ENCODE measurements at places on chromosomes 13 and 19.

GRCh38 chr19:35811317-35812219, 1.1 kb downstream of the PRODH2 start:
- DNase-seq = no peak

- DNase-seq = no peak
Measured at GRCh38 chr19:31326329-31327028, 22.8 kb downstream of the TSHZ3 start.

GRCh38 chr13:32323912-32324311, 8.6 kb downstream of the BRCA2 start:
- peak; percentile 29 for DNase-seq

- no peak for DNase-seq
Measured at GRCh38 chr19:40217027-40217810, 965 bp downstream of the TTC9B start.

GRCh38 chr19:31354316-31354715, 5.1 kb upstream of the TSHZ3 start:
- DNase-seq = no peak

DNA sequence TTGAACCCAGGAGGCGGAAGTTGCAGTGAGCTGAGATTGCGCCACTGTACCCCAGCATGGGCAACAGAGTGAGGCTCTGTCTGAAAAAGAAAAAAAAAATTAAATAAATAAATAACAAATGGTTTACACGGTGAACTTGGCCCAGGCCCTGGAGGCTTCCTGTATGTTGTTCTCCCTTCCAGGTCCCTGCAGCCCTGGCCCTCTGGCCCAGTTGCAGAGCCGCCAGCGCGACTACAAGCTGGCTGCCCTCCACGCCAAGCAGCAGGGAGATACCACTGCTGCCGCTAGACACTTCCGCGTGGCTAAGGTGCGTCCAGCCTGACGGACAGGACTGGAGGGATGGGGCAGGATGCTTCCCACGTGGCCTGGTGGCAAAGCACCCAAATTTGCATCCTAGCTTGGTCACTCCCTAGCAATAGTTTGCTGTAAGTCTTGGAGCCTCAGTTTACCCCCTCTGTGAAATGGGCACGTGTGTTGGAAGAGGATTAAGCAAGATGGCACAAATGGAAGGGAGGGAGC, 11.9 kb downstream of the CC2D1A start:
- DNase-seq = no peak

DNA sequence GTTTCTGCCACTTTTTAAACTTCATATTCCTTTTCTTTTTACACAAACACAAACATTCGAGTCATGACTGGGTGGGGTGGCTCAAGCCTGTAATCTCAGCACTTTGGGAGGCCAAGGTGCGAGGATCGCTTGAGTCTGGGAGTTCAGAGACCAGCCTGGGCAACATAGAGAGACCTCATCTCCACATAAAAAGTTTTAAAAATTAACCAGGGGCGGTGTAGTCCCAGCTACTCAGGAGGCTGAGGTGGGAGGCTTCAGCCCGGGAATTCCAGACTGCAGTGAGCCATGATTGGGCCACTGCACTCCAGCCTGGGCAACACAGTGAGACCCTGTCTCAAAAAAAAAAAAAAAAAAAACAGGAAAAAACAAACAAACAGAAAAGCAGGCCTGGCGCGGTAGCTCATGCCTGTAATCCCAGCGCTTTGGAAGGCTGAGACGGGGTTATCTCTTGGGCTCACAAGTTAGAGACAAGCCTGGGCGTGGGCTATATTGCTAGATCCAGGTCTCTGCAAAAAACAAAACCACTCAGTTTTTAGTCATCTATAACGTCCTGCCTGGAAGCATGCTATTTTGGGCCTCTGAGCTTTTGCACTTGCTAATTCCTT, 583 bp upstream of the BAX start:
- DNase-seq = no peak

DNA sequence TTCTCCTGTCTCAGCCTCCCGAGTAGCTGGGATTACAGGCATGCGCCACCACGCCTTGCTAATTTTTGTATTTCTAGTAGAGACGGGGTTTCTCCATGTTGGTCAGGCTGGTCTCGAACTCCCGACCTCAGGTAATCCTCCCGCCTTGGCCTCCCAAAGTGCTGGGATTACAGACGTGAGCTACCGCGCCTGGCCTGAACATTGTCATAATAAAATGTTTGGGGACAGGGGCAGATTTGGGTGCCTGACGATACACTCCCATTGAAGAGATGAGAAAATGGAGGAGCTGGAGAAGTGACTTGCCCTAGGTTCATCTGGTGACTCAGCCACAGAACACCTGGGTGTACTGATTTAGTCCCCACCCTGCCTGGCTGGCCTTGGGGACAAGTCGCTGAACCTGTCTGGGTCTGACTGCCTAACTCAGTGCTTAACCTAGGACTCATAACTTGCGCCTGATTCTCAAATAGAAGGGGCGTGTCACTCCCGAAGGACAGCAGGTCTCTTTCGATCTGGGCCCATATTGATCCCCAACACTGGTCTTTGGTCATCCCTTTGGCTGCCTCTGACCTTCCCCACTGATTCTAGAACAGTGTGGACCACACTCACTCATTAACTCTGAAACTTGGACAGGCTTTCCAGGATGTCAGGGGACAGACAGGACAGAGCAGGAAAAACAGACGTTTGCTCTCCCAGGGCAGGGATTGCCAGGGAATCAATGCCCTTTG, 7.6 kb upstream of the BICRA start:
- DNase-seq = no peak

DNA sequence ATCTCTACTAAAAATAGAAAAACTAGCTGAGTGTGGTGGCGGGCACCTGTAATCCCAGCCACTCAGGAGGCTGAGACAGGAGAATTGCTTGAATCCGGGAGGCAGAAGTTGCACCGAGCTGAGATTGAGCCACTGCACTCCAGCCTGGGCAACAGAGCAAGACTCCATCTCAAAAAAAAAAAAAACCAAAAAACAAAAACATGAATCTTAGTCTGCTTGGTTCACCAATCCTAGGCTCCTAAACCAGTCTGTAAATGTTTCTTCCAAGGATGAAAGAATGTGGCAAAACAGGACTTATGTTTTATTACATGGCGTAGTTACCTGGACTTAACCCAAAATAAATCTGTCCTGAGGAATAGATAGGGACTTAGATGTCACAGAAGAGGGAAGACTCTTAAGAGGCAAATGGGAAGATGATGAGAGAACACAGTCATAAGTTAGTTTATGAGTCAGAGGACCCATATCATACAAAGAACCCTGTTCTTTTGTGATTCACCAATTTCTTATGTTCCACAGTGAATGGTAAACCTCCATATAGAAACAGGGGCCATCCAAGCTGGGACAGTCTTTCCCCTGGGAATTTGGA, 6.9 kb upstream of the FBXL3 start:
- no peak for DNase-seq

DNA sequence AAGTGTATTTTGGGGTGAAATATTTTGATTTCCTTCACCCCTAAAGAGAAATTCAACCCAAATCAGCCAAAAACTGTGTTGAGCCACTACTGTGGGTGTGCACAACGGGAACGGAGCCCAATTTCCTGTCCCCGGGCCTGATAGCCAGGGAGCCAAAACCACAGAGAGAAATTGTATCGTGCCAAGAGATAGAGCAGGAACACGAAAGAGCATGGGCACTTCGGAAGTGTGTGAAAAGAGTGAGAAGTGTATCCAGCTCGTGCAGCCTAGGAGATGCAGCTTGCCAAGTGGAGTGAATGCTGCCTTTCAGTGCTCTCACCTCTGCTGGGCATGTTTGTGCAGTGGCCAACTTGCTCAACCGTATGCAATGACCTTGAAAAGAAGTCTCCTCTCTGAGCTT, 19.4 kb upstream of the PLEKHF1 start:
- DNase-seq = no peak

DNA sequence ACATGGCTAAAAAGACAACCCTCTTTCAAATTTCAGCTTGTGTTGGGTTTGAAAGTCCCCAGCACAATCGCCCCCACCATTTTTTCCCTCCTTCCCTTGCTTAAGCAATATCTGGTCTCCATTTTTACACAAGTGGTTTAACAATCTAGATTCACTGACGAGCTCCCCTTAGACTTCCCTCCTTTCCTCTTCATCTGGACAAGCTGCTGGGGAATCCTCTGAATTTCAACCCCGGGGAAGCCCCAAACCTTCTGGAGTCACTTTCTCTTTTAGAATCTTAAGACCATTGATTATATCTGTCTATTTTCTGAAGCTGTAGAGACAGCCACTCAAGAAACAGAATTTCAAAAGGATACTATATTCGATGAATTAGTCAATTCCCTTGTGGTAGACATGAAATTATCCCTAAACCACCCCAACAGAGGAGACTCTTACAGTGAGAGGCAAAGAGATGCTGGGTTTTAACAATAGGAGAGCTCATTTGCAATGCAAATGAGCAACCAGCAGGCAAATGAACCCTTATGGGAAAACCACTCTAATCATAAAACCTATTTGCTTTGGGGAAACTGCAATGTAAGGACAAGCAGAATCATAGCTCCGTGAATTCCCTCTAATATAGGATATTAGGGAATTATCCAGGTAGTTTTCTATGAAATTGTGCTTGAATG, 78.9 kb downstream of the TEX26 start:
- DNase-seq = no peak

DNA sequence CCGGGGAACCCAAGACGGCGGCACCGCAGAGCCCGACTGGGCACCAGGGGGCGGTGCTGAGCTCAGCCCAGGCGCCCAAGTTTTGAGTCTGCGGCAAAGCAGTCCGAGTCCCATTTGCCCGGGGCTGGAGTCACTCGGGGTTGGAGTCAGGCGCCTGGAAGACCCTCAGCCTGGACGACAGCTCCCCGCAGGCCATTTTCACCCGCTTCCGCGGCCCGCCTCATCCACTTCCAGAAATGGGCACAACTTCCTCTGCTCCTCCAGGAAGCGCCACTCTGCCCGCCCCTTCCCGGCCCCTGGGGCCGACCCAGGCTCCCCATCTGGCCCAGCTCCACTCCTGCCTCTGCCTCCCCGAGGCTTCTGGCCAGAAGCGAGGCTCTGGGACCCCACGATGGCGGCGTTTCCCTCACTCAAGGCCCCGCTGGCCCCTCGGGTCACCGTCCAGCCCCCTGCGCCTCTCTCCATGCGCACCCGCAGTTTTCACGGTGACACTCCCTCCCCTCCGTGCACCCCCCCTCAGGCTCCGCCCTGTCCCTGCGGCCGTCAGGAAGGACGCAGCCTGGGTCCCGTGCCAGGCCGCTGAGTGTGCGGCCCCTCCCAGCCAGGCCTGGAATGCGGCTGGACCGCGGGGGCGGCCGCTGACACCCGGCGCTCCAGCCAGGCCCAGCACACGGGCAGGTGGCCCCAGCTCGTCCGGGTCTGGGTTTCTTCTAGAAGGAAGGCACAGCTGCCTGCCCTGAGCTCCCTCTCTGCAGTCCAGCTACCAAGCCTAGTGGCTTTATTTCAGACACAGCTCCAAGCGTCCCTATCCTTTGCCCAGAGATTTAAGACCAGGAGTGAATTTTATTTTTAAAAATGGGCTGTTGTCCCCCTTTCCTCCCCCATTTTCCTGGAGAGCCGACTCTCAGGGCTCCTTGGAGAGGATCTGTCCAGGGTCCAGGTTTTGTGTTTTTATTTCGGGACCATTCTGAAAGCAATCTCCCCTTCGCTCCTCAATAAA, 4.7 kb downstream of the SERTAD1 start:
- DNase-seq = peak; percentile 79

- no peak for DNase-seq
Measured at GRCh38 chr13:25679159-25679558, 307.4 kb downstream of the ATP8A2 start.

DNA sequence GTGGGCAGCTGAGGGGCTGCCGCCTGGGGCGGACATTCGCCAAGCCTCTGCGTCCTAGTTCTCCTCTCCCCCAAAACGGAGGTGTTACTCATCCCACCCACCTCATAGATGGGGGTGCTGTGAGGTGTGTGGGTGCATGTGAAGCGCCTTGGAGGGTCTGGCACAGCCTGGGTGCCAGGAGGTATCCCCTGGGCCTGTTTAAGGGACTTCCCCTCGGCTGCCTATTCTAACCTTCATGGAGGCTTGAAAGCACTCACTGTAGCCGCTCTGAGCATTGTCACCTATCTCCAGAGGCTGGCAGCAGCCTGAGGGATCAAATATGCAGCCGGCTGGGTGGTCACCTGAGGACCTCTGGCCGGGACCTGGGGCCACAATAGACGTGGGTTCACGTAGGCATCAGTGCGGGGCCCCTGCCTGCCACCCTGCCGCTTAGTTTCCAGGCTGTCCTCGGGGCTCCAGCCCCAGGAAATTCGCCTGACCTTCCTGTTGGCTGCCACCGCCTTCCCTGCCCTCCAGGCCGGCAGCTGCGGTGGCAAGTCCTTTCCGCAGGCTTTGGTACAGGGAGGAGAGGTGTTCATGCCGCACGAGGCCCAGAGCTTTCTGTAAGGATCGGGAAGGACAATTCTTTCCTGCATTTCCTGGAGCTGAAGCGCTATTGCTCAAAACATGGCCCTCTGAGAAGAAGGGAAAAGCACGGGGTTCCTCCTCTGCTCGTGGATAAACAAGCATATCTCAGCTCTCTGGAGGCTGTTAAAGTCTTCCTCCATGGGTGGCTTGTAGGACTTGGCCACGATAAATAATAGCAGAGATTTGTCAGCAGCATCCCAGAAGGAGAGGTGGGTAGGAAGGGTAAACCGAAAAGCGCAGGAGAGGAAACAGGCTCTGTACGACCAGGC, 4.6 kb downstream of the COL4A2 start:
- DNase-seq = no peak

- DNase-seq = no peak
Measured at GRCh38 chr13:106686163-106686562, 118.2 kb upstream of the ARGLU1 start.

- no peak for DNase-seq
Measured at GRCh38 chr19:2083174-2083854, 12.8 kb downstream of the MOB3A start.

DNA sequence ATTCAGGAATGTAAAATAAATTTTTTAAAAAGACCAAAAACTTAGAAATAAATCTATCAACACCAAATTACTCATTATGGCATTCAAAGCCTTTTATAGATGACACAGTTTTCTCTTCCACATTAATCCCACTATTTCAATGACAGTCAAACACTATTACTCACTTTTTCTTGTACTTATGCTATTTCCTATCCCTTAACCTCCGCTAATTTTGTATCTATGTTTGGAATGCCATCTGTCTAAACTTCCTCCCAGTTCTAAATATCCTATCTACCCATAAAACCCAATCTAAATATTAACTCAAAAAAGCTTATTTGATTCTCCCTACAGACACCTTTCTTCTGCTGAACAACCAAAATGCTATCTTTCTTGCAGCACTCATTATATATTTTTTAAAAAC, 203.5 kb downstream of the ENOX1 start:
- DNase-seq = no peak

DNA sequence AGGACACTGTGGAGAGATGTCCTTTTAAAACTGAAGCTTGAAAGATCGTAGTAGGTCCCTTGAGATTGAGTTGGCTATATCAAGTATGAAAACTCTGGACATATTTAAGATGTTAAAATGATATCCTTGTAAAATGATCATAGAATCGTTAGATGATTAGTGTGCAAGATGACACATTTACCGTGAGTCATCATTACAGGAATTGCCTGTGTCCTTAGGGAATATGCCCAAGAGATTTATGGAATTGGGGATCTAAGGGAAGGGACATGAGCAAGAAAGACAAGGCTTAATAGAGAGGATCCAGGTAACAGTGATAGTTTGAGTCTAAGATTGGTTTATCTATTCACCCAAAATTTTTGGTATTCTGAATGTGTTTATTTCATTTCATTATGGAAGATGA, 233.7 kb downstream of the GPC5 start:
- no peak for DNase-seq

GRCh38 chr19:4676955-4677731, 7.0 kb upstream of the MYDGF start:
- DNase-seq = peak; percentile 17

- no peak for DNase-seq
Measured at GRCh38 chr13:107028751-107029150, 460.8 kb upstream of the ARGLU1 start.

- no peak for DNase-seq
Measured at GRCh38 chr13:82934000-82934399, 948.3 kb downstream of the SLITRK1 start.
